ENCODE measurements at places on chromosomes 4 and X. TPM values are rescaled to one million over a fixed set of nuclear protein-coding genes. Genes with fewer than 3 reads are reported as not detected.

DNA sequence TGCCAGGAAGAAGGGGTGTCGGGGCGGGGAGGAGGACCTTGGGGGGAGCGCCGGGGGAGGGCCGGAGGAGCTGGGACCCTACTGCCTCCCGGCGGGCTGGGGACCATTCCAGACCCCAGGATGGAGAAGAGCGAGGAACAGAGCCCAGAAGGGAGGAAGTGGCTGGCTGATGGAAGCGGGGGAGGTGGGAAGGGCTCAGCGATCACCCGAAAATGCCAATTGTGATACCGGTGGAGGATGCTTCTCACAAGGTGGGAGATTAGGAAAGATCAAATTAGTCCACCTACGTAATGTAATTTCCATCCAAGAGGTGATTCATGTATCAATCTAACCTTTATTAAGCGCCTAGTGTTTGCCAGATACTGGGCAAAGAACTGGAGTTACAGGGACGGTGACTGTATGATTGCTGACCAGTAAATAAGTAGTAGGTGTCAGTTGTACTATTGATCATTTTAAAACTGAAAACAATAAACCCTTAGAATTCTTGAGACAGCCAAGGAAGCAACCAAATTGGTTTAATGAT is 452 bp upstream of the RAI2 start:
- H3K27ac ChIP-seq: no peak overlapping the region
- no peak for DNase-seq
- peaks cover 36% of the 10 kb centered on the region for H3K27me3 ChIP-seq
- peaks cover 4% of the 10 kb centered on the region for H3K4me1 ChIP-seq
- no peak overlapping the region for H3K4me3 ChIP-seq

Gene WAS
- total RNA-seq: 0.73 TPM

DNA sequence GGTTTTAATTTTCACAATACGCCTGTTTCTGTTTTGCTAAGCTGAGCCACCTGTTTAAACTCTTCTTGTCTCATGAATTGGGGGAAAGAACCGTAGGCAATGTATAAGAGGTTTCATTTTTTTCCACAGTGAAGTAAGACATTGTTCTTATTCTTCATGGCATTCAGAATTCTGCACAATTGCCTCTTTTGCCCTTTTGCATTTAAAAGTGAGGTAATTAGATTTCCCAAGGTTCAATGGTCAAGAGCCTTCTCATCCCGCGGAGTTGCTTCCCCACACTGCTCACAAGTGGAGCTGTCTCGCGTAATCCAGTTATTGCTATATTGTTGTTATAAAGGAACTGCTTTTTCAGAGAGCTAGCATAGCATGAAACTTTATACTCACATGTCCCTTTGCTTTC is 90.9 kb upstream of the SPRY1 start:
- no peaks in the 10 kb centered on the region for H3K36me3 ChIP-seq
- no peak for DNase-seq
- H3K4me3 ChIP-seq: no peak overlapping the region
- no peak overlapping the region for H3K27ac ChIP-seq

- H3K4me3 ChIP-seq: no peak overlapping the region
- H3K27ac ChIP-seq: no peak overlapping the region
- DNase-seq: no peak
- no peaks in the 10 kb centered on the region for H3K4me1 ChIP-seq
- H3K36me3 ChIP-seq: no peaks in the 10 kb centered on the region
Measured at GRCh38 chr4:43251841-43252240, 359.3 kb downstream of the GRXCR1 start.

Gene ANXA3
- 78.4 TPM for total RNA-seq

- H3K4me3 ChIP-seq: no peak overlapping the region
- DNase-seq: no peak
- peaks cover 9% of the 10 kb centered on the region for H3K36me3 ChIP-seq
- no peak overlapping the region for H3K27ac ChIP-seq
- H3K4me1 ChIP-seq: no peaks in the 10 kb centered on the region
Measured at GRCh38 chr4:75639124-75639695, 8.9 kb upstream of the CDKL2 start.
